Kidney (tissue), 22 donors: ENCODE measurements at places on chromosomes 6 and 20. TPM values are rescaled to one million over a fixed set of nuclear protein-coding genes. Genes with fewer than 3 reads are reported as not detected.

DNA sequence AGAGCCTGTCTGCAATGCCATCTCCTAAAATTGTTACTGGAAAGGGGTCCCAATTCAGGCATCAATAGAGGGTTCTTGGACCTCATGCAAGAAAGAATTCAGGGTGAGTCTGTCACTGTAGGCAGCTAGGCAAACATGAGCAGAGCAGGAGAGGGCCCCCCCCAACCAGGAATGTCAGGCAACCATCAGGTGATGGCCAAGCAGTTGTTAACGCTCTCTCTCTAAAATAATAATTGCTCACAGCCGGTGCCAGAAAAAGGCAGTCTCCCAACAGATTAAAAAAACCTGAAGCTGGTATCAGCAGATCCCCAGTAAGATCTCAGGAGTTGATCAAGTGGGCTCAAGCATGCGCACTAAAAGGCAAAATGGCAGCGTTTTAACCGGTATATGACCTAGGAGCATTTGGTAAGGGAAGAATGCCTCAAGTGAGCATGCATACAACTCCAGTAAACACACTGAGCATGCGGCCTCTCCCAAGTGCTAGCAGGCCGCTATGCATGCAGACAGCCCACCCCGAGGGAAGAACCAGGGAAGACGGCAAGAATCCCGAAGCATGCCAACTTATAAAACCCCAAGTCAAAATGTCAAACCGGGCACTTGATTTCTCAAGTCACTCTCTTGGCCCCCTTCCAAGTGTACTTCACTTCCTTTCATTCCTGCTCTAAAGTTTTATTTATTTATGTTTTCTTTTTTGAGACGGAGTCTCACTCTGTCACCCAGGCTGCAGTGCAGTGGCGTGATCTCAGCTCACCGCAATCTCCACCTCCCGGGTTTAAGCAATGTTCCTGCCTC is 44.0 kb upstream of the RNGTT start:
- DNase-seq, result no peak

GRCh38 chr6:1386038-1386709 is 3.2 kb upstream of the FOXF2 start:
- DNase-seq, result no peak

Gene CST8
- total RNA-seq, result not detected

Gene ELOVL4
- total RNA-seq, result 0.38 TPM
